DND-41 (cell line): ENCODE measurements at places on chromosomes 3 and 15.
A peak's percentile ranks its signal among the peaks of the same experiment; 100 is the strongest.

- peaks cover 94% of the 10 kb centered on the region for H3K36me3 ChIP-seq
- DNase-seq, result no peak
- no peak overlapping the region for H3K27ac ChIP-seq
- H3K4me3 ChIP-seq, result no peak overlapping the region
- no peaks in the 10 kb centered on the region for H3K27me3 ChIP-seq
- H3K4me1 ChIP-seq, result no peaks in the 10 kb centered on the region
Measured at GRCh38 chr3:149055575-149055974, 30.8 kb downstream of the HLTF start.

GRCh38 chr3:66572938-66573710, 72.3 kb upstream of the LRIG1 start:
- H3K4me3 ChIP-seq, result no peak overlapping the region
- H3K27me3 ChIP-seq, result no peaks in the 10 kb centered on the region
- no peaks in the 10 kb centered on the region for H3K36me3 ChIP-seq
- no peak overlapping the region for H3K27ac ChIP-seq
- DNase-seq, result peak; percentile 12

- H3K4me1 ChIP-seq, result no peaks in the 10 kb centered on the region
- H3K36me3 ChIP-seq, result peaks cover 16% of the 10 kb centered on the region; the same call in 1 of the 2 replicates
- no peaks in the 10 kb centered on the region for H3K27me3 ChIP-seq
- no peak overlapping the region for H3K4me3 ChIP-seq
- DNase-seq, result no peak
Measured at GRCh38 chr3:123552095-123552714, 32.6 kb downstream of the HACD2 start.

GRCh38 chr15:25543196-25543595, 104.4 kb upstream of the UBE3A start:
- no peak for DNase-seq
- no peak overlapping the region for H3K4me3 ChIP-seq
- no peaks in the 10 kb centered on the region for H3K36me3 ChIP-seq
- H3K4me1 ChIP-seq, result no peaks in the 10 kb centered on the region
- H3K27me3 ChIP-seq, result no peaks in the 10 kb centered on the region
- no peak overlapping the region for H3K27ac ChIP-seq

- peaks cover 6% of the 10 kb centered on the region for H3K27me3 ChIP-seq
- H3K27ac ChIP-seq, result no peak overlapping the region
- no peaks in the 10 kb centered on the region for H3K36me3 ChIP-seq
Measured at GRCh38 chr3:51373658-51374421, 11.3 kb upstream of the MANF start.

GRCh38 chr15:53576841-53577240, 182.6 kb downstream of the WDR72 start:
- H3K4me1 ChIP-seq, result no peaks in the 10 kb centered on the region
- H3K36me3 ChIP-seq, result no peaks in the 10 kb centered on the region
- no peak for DNase-seq
- no peaks in the 10 kb centered on the region for H3K27me3 ChIP-seq

DNA sequence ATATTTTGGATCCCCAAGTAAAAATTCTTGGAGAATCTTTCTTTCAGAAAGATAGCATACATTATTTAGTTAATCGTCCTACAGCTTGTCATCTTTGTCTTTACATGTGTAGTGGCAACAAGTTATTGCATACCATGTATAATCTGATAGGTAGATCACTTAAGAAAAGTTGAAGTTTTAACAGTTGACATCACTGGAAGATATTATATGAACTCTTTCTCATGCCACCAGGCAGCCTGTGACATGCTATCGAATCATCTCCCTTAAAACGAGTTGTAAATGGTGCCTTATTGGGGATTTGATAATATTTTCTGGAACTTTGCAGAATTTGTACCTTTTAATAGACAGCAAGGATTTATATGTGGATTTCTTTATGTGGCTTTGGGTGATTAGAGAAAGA, 8.7 kb downstream of the U2SURP start:
- H3K27me3 ChIP-seq, result no peaks in the 10 kb centered on the region
- peaks cover 7% of the 10 kb centered on the region; the same call in 1 of the 2 replicates for H3K4me1 ChIP-seq
- H3K27ac ChIP-seq, result no peak overlapping the region
- DNase-seq, result no peak
- H3K36me3 ChIP-seq, result peaks cover 33% of the 10 kb centered on the region
- no peak overlapping the region for H3K4me3 ChIP-seq

GRCh38 chr15:50884540-50884939, 23.9 kb upstream of the AP4E1 start:
- no peak overlapping the region for H3K4me3 ChIP-seq
- peak overlapping the region; percentile 73 for H3K27ac ChIP-seq
- H3K27me3 ChIP-seq, result no peaks in the 10 kb centered on the region
- H3K36me3 ChIP-seq, result no peaks in the 10 kb centered on the region
- DNase-seq, result no peak
- H3K4me1 ChIP-seq, result peaks cover 50% of the 10 kb centered on the region

- H3K27me3 ChIP-seq, result no peaks in the 10 kb centered on the region
- no peaks in the 10 kb centered on the region for H3K36me3 ChIP-seq
- H3K4me3 ChIP-seq, result no peak overlapping the region
- no peak overlapping the region for H3K27ac ChIP-seq
Measured at GRCh38 chr3:134838599-134838998, 43.5 kb downstream of the EPHB1 start.
